ENCODE measurements at places on chromosomes 4 and X. TPM values are rescaled to one million over a fixed set of nuclear protein-coding genes. Genes with fewer than 3 reads are reported as not detected.

ABLIM2 gene
- 0.38 TPM for total RNA-seq

USP17L13 gene
- total RNA-seq, result not detected

SPACA5 gene
- total RNA-seq, result not detected

MFAP3L gene
- total RNA-seq, result 6.2 TPM

ATP7A gene
- total RNA-seq, result 3.5 TPM

GAGE2A gene
- total RNA-seq, result not detected

AMOT gene
- 0.54 TPM for total RNA-seq

HPGD gene
- 51.8 TPM for total RNA-seq

XG gene
- not detected for total RNA-seq

TMLHE gene
- total RNA-seq, result 10.7 TPM

RTL5 gene
- 2.6 TPM for total RNA-seq

PPP4R3C gene
- total RNA-seq, result not detected

SH3RF1 gene
- total RNA-seq, result 9.6 TPM

PPP2R2C gene
- total RNA-seq, result 34.1 TPM

TENM3 gene
- 1.2 TPM for total RNA-seq

SLC2A9 gene
- total RNA-seq, result 0.48 TPM

PAGE1 gene
- total RNA-seq, result not detected

ODAM gene
- total RNA-seq, result not detected

DSPP gene
- not detected for total RNA-seq

GPR119 gene
- not detected for total RNA-seq

TSPAN5 gene
- total RNA-seq, result 16.7 TPM

RBM47 gene
- 19.5 TPM for total RNA-seq

CSN1S1 gene
- not detected for total RNA-seq

MMGT1 gene
- 15.9 TPM for total RNA-seq

PDCL2 gene
- total RNA-seq, result not detected

CHIC2 gene
- total RNA-seq, result 5.7 TPM

DDX53 gene
- total RNA-seq, result not detected

SYP gene
- 3.1 TPM for total RNA-seq

NAA15 gene
- total RNA-seq, result 30.0 TPM

HAND2 gene
- total RNA-seq, result 0.36 TPM

VSIG4 gene
- not detected for total RNA-seq

GATB gene
- 11.4 TPM for total RNA-seq

CT83 gene
- total RNA-seq, result not detected

NCBP2L gene
- not detected for total RNA-seq

ZFP92 gene
- 0.73 TPM for total RNA-seq

MTCP1 gene
- total RNA-seq, result 11.7 TPM

SYAP1 gene
- total RNA-seq, result 22.0 TPM

TAF1 gene
- 16.0 TPM for total RNA-seq

SHROOM2 gene
- total RNA-seq, result 0.24 TPM

PABPC5 gene
- total RNA-seq, result 0.03 TPM

NIPAL1 gene
- total RNA-seq, result 1.2 TPM

NAP1L2 gene
- 1.3 TPM for total RNA-seq

ENPEP gene
- total RNA-seq, result 0.12 TPM

SMARCAD1 gene
- total RNA-seq, result 13.7 TPM

TEX11 gene
- not detected for total RNA-seq

POF1B gene
- total RNA-seq, result 2.9 TPM

PHEX gene
- total RNA-seq, result 0.44 TPM

FRMD7 gene
- not detected for total RNA-seq

RIPPLY1 gene
- not detected for total RNA-seq

GPRIN3 gene
- 5.7 TPM for total RNA-seq

GPR50 gene
- total RNA-seq, result 0.22 TPM

Measured in A549 treated with CpdA at 1 μM for 4 hours (cell line).